ENCODE measurements at places on chromosomes 3 and 15. TPM values are rescaled to one million over a fixed set of nuclear protein-coding genes. Genes with fewer than 3 reads are reported as not detected.
A peak's percentile ranks its signal among the peaks of the same experiment; 100 is the strongest.

DNA sequence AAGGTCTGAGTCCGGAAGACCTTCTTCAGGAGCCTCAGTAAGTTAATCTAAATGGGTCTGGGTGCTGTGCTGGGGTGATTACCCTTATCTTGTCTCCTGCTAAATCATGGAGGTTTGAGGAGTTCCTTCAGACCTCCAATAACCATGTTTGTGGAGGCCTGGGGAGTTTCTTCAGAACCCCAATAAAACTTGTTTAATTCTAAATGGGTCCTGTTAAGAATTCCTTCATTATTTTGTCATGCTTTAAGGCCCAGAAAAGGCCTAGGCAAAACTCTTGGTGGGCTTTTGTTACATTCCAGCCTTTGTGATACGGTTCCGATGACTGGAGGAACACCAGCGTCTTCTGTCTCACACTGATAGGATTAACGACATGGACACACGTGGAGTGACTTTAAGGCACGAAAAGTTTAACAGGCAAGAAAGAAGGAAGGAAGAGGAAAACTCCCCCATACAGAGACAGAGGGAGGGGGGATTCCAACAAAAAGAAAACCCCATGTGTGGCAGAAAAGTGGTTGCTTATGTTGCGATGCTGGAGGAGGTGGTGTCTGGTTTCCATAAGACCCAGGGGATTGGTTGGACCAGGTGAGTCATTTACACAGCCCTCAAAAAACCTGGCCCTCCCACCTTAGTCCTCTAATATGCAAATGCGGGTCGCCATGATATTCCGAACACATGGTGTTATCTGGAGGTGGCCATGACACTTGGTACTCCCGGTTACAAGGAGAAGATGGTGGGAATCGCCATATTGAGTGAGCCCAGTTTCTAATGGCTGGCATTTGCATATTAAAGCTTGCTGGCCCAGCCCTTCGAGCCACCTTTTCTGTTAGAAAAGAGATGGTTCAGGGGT, 72.6 kb upstream of the MFGE8 start:
- no peak for DNase-seq

DNA sequence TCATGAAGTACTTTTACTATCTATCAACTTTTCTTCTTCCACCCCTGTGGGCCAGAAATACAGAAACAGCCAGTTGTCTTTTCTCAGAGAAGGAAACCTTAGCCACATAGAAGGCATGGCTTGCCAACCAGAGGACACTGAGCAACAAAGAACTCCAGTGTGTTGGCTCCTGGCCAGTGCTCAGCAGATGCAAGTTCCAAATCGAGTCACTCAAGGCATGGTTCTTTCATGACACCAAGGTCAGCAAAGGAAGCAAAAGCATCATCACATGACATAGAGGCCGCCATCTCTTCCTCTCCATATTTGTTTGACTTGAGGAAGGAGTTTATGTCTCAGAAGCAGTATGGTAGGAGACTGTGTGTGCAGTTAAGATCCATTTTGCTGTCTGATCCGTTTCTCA, 92.2 kb downstream of the MYLK start:
- peak; percentile 60 for DNase-seq

- DNase-seq: no peak
Observed at GRCh38 chr15:82647835-82648256, 683 bp upstream of the CPEB1 start.

GRCh38 chr3:179299999-179300613, 22.7 kb upstream of the ZNF639 start:
- DNase-seq: no peak

DNA sequence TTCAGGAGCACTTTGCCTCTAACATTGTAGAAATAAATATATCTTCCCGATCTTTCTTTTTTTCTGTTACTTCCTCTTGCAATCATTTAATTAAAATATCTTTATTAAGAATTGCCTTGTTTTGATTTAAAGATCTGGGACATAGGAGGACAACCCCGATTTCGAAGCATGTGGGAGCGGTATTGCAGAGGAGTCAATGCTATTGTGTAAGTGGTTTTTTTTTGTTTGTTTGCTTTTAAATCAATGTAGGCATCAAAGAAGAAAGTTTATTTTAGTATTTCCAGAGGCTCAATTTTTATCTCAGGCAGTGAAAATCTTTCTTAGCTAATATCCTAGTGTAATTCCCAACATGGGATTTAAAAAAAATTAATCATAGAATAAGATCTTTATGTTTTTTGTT, 15.5 kb upstream of the EDEM1 start:
- no peak for DNase-seq

DNA sequence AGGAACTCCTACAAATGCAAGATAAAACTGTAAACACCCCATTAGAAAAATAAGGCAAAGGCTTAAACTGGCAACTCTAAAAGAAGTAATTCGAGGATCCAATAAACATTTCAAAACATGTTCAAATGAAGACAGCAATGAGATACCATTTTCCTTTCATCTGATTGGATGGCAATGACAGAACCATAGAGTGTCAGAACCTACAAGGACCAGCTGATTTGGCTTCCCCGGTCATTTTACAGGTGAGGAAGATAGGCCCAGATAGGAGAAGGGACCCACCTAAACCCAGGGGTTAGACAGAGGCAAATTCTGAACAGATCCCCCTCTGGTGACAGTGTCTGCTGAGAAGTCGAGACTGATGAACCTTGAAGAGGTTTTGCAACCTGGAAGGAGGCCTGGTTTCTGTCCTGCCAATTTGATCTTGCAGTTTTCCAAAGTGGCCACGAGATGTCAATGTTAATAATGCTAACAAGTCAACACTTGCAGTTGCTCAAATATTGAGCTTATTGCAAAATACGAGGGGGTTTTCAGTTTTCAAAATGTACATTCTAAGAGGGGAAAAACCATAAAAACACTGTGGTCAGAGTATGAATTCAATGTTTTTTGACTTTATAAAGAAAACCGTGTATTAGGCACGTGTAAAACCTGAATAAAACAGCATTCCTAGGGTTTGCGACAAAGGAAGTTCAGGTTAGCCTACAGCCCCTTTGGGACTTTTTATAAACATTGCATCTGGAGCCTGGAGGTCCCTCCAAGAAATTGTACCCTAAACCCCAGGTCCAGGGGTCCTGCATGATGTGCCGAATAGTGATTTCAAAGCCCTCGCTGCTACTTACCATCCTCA, 21.5 kb downstream of the CFAP161 start:
- peak; percentile 52 for DNase-seq

DNA sequence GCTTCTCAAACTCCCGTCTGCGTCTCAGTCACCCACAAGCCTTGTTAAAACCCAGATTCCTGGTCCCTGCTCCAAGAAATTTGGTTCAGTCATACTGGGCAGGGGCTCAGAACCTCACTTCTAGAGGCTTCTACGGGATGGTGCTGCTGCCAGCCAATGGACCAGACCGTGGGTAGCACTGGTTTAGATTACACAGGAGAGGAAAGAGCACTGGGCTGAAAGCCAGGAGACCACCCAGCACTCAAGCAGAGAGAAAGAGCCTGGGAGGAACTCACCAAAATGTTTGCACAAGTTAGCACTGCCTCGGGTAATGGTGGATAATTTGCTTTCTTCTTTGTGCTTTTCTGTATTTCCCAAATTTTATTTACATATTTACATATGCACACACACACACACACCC, 46.9 kb upstream of the MUC13 start:
- DNase-seq: peak; percentile 73

DNA sequence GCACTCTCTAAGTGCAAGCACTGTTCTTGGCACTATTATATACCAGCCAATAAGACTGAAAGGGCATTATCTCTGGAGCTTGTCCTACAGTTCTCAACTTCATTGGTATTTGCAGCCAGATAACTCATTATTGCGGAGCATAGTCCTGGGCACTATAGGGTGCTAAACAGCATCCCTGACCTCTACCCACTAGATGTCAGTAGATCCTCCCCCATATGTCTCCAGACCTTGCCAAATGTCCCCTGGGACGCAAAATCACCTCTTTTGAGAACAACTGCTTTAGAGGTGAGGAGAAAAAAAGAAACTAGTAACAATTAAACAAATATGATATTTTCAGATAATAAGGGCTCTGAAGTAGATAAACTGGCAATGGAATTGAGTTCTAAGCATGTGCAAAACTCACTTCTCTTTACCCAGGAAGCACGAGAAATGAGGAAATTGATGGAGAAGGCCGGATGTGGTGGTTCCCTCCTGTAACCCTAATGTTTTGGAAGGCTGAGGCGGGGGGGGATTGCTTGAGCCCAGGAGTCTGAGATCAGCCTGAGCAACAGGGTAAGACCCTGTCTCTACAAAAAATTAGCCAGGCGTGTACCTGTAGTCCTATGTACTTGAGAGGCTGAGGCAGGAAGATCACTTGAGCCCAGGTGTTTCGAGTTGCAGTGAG, 61.4 kb downstream of the FRMD4B start:
- DNase-seq: no peak

GRCh38 chr3:57007521-57008460, 52.7 kb upstream of the SPATA12 start:
- DNase-seq: peak; percentile 63

GRCh38 chr3:175258763-175259162, 399.6 kb downstream of the NAALADL2 start:
- no peak for DNase-seq

- no peak for DNase-seq
Observed at GRCh38 chr3:42872718-42873117, 3.0 kb downstream of the CYP8B1 start.

DNA sequence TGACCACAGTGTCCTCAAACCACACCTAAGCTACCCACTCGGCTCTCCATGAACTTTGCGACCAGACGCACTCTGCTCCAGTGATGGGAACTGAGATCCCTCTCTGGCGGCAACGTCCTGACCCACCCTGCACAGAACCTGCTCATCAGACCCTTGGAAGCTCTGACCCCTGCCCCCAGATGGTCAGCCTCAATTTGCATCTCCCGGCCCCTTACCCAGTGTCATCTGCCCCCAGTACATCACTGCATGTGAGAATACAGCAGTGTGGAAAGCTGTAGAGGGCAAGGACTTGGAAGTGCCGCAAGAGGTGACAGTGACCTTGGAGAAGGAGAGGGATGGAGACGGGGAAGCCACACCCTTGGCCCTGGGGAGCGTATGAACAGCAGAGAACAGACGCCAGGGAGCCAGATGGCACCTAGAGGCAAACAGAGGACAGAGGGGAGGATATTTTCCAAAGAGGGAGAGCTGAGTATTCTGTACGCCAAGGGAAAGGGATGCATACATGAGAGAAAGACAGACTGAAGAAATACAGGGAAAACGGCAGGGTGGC, 192.0 kb downstream of the XXYLT1 start:
- no peak for DNase-seq

GRCh38 chr15:51088585-51088984, 6.1 kb downstream of the TNFAIP8L3 start:
- DNase-seq: no peak

DNA sequence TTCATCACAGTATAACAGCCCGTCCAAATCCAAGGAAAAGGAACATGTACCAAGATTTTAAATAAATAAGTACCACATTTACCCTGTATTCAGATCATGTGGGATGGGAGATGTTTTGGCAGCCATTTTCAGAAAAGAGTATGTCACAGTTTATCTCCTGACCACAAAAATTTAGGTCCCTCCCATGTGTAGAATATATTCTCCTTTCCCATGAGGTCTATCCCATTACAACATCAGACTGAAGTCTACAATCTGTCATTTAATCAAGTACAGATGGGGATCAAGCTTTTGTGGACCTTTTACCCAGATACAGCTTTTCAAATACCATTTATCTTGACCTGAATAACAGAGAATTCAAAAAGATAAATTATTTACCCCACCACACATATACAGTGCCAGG, 444.5 kb downstream of the PLOD2 start:
- DNase-seq: no peak

- DNase-seq: no peak
Observed at GRCh38 chr3:77372634-77373346, 332.9 kb downstream of the ROBO2 start.

DNA sequence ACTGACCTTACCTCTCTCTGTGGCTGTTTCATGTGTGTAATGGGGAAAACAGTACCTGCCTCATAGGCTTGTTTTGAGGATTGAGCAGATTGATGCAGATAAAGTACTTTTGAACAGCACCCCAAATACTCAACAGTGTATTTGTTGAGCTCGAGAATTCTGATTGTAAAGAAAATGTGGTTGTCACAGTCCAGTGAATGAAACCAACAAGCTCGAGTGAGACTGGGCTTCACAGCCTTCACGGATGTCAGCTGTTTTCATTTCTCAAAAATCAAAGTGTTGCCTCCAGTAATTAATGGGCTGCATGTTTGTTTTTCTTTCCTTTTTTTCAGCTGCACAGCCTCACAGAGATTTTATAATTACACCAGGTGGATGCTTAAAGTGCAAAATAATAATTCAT, 43.7 kb downstream of the PARP15 start:
- no peak for DNase-seq

The RARRES1 gene
- 36.3 TPM for total RNA-seq

The REC114 gene
- not detected for total RNA-seq

The NR2E3 gene
- 0.80 TPM for total RNA-seq

The GOLGA6A gene
- total RNA-seq: not detected

The LNP1 gene
- 3.3 TPM for total RNA-seq

The CACNA2D2 gene
- total RNA-seq: 111 TPM

The SLC22A14 gene
- not detected for total RNA-seq

The SI gene
- not detected for total RNA-seq

The GOLGA8J gene
- 0.20 TPM for total RNA-seq

All from lung (tissue), 17 donors.